ENCODE measurements at places on chromosomes 7 and 10.

GRCh38 chr10:31317652-31318381, 1.2 kb upstream of the ZEB1 start:
- no peak for ATAC-seq

DNA sequence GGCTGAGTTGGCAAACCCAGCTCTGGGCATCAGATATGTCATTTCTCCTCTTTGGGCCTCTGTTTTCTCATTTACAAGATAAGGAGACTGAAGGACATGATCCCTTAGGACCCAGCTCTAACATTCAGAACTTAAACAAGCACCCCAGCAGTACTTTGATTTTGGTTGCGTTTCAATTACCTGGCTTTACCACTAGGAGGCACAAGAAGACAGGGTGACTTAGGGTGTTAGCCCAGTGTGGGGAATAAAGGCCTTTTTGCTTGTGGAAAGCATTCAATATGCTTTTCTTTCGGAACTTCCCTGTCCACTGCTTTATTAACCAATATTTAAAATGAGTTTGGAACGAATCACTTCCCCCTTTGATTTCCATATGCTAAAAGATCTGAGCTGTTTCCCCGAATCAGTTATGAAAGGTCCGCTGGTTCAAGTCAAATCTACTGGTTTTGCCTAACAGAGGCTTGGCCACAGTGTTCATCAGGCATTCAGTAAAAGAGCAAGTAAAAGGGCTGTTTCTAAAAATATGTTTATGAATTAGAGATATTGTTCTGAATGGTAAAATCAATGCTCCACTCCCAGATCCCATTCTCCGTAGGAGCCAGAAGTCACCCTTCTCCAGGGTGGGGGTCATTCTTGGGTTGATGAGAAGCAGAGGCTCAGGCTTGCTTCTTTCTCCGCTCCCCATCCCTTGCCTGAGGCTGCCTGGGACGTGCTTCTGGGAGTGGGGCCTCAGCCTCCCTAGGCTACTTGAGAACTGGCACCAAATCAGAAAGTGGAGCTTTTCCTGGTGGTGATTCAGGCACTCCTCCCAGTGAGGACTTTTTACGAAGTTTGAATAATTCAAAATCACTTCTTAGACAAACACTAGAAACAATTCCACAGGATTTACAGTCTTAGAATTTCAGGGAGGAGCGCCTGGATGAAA, 105.5 kb downstream of the MYOF start:
- ATAC-seq = peak; percentile 92

GRCh38 chr7:56009695-56010094, 41.5 kb downstream of the PSPH start:
- no peak for ATAC-seq

GRCh38 chr7:150716368-150716767, at the start of gene GIMAP1:
Gene GIMAP1 (plus strand): TSS chr7:150716613. CDS start chr7:150719048, 2,435 bp downstream.
- ATAC-seq = no peak

DNA sequence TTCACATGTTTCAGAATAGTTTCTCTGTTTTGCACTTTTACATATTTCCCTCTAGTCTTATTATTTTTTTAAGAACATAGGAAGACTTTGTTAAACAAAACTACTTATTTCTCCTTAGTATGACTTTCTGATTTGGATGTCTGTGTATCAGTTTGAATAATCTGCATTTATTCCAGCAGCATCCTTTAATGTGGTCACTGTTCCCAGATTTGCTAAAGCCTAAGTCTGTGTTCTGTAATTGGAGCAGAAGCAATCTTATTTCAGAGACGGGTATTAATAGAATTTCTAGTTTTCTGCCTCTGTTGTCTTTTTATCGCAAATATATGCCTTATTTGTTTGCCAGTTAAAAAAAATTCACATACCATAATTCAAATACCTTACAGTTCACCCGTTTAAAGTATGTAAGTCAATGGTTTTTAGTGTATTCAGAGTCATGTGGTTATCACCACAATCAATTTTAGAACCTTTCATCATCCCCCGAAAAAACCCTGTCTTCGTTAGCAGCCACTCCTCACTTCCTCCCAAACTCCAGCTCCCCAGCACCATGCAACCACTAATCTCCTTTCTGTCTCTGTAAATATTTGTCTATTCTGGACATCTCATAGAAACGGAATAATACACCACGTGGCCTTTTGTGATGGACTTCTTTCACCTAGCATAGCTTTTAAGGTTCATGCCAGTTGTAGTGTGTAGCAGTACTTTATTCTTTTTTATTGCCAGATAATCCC, 58.7 kb downstream of the INPP5F start:
- no peak for ATAC-seq

GRCh38 chr7:28855538-28856217, 102.5 kb downstream of the TRIL start:
- ATAC-seq = peak; percentile 73

- peak; percentile 20 for ATAC-seq
Measured at GRCh38 chr10:122139627-122140170, 131.4 kb upstream of the BTBD16 start.
